ENCODE measurements at places on chromosomes 3 and 15. TPM values are rescaled to one million over a fixed set of nuclear protein-coding genes. Genes with fewer than 3 reads are reported as not detected.

RASL12 gene
- 2.4 TPM for total RNA-seq

SLCO2A1 gene
- under 0.01 TPM for total RNA-seq

SEMA3G gene
- 4.1 TPM for total RNA-seq

ARHGEF26 gene
- total RNA-seq = 4.1 TPM

CACNA2D3 gene
- total RNA-seq = 30.6 TPM
